Stimulated activated CD8-positive, alpha-beta memory T cell treated with anti-CD3 and anti-CD28 coated beads, Interleukin-15, amount 100 ng/mL, for 4 hours (primary cell): ENCODE measurements at places on chromosomes 13 and 19.

DNA sequence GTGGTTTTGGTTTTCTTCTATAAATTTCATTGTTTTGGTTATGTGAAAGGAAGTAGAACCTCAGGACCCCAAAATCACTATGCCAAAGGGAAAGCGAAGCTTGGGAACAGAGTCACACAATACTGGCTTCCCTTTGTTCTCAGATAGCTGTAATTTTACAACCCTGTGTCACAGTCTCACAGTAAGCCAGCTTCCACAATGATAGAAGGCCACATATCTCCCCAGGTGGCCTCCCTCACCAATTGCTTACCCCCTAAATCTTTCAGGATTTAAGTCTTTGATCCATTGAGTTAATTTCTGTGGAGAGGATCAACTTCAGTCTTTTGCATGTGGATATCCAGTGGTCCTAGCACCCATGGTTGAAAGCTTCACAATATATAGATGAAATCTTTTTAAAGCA lies 58.7 kb downstream of the SLC15A1 start:
- no peak for DNase-seq

DNA sequence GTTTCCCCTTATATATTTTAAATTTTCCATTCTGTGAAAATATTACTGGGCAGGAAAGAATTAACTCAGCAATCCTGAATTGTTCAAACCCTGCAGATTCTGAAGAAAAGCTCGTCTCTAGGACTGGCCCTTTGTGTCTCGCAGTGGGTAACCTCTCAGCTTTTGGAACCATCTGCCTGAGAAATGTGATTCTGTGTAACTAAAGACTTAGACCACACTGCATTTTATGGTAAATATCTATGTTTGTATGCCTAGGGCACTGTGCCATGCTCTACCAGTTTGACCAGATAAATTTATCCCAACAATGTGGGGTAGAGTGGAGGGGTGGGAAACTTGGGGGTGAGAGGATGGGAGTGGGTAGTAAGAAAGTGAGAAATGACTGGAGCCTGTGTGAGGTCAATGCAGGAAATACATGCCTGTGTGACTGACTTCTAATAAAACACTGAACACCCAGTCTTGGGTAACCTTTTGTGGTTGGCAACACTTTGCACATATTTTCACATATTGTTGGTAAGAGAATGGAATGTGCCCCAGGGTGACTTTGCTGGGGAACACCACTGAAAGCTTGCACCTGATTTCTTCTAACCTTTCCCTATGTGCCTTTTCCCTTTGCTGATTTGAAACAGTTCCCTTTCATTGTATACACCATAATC lies 1181.9 kb downstream of the OLFM4 start:
- DNase-seq, result no peak

- no peak for DNase-seq
These were observed 769.1 kb downstream of the PCDH9 start for GRCh38 chr13:66461021-66461420.

DNA sequence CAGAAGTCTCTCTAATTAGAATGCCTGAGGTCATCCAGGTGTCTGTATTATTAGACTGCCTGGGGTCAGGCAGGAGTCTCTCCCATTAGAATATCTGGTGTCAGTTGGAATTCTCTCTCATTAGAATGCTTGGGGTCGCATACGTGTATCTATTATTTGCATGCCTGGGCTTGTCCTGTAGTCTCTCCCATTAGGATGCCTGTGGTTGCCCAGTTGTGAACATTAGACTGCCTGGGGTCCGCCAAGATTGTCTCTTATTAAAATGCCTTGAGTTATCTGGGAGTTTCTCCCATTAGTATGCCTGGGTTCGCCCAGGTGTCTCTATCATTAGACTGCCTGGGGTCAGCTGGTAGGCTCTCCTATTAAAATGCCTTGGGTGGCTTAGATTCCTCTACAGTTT lies 1494.7 kb downstream of the UQCRFS1 start:
- no peak for DNase-seq

DNA sequence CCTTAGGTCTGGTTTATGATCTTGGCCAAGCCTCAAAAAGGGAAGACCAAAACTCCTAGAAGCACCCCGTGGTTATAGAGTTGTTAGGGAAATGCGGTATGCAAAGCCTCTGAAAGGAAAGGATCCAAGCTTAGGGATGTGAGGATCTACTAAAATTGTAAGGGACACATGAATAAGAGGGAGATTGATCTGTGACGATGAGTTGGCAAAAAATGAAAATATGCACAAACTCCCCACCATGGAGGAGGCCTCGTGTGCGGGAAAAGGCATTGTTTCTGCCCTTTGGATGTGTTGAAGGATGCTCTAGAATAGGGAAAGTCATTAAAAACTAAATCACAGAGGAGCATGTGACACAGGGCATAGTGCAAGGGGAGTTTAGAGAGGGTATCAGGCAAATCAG lies 88.7 kb upstream of the UBL3 start:
- no peak for DNase-seq
